T-helper 22 cell (primary cell): ENCODE measurements at places on chromosomes 5 and 9.
A peak's percentile ranks its signal among the peaks of the same experiment; 100 is the strongest.

DNA sequence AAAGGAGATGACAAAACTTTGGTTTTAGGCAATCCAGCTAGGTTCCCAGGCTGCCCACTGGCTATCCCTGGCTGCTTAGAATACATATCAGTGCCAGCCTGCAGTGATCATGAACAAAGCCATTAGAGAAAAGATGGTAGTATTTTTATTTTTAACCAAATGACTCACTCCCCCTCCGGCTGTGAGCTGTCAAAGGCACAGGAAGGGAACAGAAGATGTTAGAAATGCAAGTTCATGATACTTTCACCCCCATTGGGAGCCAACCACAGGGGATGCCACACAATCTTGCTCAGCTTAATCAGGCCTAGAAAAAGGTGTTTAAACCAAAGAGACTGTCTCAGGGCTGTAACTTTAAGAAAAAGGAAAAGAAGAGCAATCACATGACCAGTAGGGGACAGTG lies 70.3 kb upstream of the ASTN2 start:
- DNase-seq = no peak

DNA sequence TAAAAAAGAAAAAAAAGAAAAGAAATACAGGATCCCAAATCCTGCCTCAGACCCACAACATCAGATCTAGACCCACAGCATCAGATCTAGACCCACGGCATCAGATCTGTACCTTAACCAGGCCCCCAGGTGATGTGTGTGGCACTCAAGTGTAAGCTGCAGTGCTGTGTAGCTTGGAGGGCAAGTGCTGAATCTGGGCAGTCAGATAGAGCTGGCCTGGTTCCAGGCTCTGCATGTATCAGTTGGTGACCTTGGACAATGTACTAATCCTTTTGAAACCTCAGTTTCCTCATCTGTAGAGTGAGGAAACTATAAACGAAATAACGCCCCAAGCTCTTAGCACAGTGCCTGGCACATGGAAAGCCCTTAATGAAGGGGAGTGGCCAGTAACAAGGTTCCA lies 16.7 kb downstream of the COL15A1 start:
- DNase-seq = no peak

DNA sequence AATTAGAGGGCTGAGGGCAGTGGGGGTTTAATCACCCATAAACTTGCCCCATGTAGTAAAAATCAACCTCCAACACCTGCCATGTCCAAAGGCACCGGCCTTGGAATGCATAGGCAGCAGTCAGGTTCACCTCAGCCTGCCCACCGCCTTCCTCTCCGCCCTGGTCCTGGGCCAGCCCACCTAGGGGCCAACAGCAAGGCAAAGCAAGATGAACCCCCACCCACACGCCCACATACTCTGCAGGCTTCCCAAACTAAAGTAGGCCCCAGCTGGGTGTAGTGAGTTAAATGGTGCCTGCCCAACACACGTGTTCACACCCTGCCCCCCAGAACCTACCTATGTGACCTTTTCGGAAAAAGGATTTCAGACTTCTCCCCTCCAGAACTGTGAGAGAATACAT lies 92.9 kb upstream of the RAI14 start:
- DNase-seq = no peak

DNA sequence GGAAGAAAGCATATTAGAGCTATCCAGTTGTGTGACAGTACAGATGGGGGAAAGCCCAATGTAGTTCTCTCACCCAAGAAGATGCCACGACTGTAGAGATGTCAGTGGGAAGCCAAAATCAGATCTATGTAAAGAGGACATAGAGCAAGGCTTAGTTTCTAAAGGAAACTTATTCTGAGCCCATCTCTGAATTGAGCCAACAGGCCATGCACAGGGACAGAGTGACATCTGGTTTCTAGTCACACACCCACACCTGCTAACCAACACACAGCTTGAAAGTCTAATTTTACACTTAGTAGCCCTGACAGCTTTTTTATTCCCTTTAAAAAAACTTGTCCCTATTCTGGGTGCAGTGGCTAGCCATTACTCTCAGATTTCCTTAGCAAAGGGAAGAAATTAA lies 22.3 kb downstream of the PRELID2 start:
- no peak for DNase-seq

DNA sequence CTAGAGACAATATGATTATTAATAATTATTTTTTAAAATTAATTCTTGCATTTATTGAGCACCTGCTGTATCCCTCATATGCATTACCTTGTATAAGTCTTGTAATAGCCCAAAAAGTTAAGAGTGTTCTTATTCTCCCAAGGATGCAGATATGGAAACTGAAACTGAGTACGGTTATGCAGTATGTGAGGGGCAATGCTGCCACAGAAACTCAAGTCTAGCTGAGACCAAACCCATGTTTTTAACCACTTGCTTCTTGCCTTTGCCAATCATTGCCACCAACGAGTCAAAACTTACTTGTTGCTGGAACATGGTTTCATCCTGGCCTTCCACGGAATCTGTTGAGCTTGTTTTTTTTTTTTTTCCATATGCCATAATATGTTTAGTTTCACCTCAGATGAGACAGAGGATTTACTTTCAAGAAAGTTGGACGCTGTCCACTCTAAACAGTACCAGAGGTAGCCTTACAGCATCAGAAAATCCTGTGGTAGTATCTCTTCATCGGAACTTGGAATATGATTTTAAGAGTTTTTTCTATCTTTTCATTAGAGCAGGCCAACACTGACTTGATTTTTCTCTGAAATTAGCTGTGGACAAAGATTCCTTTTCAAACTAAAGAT lies 27.9 kb downstream of the DOCK8 start:
- no peak for DNase-seq

- no peak for DNase-seq
These were observed 131.1 kb upstream of the NR4A3 start for GRCh38 chr9:99690573-99690972.

DNA sequence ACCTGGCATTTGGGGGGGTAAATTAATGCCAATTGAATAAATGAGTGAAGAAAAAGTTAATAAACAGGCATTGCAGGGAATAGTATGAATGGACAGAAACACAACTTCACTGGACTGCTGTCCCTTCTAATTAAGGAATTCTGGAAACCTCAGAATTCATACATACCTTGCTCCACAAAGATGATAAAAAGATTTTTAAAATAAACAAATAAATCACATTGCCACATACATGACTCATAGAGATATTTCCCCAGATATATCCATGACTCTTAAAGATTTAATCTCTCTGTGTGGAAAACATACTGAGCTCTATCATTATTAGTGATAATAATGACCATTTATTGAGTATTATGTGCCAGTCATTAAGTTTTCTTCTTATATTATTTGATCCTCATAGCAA lies 469.0 kb upstream of the MEF2C start:
- no peak for DNase-seq

DNA sequence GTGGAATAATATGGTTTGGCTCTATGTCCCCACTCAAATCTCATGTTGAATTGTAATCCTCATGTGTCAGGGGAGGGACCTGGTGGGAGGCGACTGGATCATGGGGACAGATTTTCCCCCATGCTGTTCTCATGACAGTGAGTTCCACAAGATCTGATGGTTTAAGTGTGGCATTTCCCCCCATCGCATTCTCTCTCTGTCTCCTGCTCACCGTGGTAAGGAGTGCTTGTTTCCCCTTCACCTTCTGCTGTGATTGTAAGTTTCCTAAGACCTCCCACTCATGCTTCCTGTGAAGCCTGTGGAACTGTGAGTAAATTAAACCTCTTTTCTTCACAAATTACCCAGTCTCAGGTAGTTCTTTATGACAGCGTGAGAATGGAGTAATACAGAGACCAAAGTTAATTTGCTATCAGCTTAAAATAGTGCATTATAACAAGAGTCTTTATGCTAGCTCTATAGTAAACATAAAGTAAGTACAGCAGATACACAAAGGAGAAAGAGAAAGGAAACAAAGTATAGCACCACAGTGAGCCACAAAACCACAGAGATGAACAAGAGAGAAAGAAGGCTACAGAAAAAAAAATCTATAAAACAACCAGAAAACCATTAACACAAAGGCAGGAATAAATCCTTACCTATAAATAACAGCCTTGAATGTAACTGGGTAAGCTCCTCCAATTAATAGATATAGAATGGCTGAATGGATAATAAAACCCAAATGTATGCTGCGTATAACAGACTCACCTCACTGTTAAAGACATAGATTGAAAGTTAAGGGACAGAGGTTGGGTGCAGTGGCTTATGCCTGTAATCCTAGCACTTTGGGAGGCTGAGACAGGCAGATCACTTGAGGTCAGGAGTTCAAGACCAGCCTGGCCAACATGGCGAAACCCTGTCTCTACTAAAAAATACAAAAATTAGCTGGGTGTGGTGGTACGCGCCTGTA lies 39.7 kb downstream of the RAPGEF6 start:
- no peak for DNase-seq

DNA sequence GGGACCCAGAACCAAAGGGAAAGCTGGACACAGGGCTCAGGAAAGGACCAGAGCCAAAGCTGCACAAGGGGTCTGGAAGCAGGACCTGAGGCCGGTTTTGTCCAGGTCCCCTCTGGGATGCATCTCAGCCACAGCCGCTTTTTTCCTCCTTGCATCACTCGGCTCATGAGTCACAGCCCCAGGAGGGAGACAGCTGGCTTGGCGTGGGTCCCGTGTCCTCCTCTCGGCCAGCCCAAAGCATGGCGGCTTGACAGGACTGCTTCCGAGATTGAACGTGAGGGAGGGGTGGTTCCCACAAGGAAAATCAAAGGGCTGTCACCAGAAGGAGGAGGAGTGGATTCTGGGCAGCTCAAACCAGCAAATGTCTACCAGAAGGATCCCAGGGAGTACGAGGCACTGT lies 56.7 kb upstream of the CPLX2 start:
- DNase-seq = no peak

GRCh38 chr5:173745557-173745956 lies 129.1 kb upstream of the BOD1 start:
- no peak for DNase-seq

- DNase-seq = no peak
These were observed 51.2 kb upstream of the FSTL4 start for GRCh38 chr5:133663397-133664054.

GRCh38 chr9:111957856-111958631 lies 61.4 kb downstream of the UGCG start:
- no peak for DNase-seq

DNA sequence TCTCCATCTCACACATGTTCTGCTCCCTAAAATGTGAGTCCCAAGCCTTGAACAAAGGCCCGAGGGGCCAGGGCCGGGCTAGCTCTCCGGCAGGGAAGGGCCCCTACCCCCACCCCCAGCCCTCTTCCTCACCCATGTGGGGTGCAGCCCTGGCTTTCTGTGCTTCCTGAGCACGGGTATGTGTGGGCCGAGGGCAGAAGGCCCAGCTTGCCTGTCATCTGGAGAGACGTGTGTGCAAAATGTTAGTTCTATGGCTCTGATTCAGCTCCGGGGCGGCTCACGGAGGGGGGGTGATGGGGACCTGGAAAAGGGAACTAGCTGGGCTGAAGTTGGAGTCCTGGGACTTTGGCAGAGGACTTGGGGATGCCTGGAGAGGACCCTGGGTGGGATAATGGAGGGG lies 90.3 kb upstream of the ARAP3 start:
- no peak for DNase-seq

DNA sequence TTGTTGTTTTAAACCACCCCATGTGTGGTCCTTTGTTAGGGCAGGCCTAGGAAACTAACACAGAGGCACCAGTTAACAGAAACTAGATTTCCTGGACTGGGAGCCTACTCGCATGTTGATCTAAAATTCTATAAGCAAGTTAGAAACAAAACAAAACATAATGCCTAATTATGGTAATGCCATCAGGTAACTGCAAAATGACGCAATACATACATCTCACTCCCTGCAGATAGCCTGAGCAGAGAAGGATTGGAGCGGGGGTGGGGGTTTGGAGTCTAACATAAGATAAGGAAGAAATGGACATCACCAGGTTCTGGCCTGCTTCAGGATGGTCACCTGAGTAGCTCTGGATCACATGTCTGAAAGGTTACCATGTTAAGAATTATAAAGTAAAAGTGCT lies 113.4 kb upstream of the CTSL start:
- DNase-seq = no peak

GRCh38 chr5:149881874-149882273 lies 62.7 kb downstream of the PDE6A start:
- DNase-seq = no peak

DNA sequence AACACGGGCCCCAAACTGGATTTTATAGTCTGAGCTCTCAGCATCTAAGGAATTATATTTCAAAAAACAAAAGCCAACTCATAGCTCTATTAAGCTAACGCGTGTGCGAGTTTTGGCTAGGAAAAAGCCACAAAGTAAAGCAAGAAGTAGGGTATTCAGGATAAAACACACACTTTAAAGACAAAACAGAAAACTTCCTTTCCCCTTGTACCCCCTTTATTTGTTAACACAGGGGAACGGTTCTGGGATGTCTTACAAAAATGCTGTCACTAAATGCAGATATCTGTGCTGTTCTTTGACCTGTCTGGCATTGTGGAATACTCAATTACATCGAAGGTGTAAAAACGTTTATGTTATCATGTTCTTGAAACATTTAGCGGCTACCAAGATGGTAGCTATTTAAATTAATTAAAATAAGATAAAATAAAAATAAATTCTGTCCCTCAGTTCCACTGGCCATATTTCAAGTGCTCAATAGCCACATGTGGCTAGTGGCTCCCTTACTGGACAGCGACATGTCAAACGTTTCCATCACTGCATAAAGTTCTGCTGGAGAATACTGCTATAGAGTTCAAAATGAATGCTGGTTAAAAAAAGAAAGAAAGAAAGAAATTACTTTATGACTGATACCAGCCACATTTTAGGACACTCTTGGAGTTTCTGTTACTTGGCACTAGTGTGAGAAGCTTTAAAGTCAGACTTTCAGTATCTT lies 7.2 kb upstream of the MEF2C start:
- no peak for DNase-seq

- no peak for DNase-seq
These were observed 3.5 kb downstream of the TMEM38B start for GRCh38 chr9:105697871-105698270.

DNA sequence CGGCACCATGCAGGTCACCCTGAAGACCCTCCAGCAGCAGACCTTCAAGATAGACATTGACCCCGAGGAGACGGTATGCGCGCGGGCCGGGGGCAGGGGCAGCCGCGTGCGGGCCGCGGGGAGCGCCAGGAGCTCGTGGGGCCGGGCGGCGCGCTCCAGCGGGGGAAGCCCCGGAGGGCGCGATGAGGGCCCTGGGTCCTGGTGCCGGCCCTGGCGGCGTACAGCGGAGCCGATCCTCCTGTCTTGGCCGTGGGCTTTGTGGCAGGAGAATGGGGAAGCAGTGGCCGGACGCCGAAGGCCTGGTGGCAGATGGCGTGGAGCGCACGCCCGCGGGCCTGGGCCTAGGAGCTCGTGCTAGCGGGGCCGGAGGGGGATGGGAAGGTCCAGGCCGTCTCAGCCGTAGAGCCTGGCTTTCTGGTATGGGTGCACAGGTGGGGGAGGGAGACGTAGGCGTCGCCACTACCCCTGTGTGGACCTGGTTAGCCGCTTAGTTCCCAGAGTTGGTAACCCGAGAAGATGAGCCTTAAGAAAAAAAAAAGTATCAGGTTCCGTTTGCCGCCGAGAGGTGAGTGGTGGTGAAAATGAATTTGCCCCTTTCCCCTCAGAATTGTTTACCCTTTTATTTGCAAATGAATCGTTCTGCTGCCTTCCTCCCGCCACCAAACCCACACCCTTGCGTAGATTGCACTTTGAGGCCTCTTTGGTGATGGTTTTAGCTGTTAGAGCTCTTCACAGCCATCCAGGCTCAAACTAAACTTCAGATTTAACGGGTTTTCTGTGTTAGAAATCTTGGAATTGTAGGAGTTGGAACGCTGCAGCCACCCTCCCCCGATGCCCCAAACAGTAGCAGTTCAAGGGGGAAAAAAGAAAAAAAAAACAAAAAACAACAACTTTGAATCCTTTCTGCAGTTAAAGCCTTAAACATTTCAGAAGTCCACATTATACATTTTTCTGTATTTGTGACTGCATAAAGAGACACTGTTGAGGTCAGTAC lies 841 bp downstream of the RAD23B start:
- DNase-seq = peak; percentile 27
